ENCODE measurements at places on chromosomes 4 and X.
A peak's percentile ranks its signal among the peaks of the same experiment; 100 is the strongest.

DNA sequence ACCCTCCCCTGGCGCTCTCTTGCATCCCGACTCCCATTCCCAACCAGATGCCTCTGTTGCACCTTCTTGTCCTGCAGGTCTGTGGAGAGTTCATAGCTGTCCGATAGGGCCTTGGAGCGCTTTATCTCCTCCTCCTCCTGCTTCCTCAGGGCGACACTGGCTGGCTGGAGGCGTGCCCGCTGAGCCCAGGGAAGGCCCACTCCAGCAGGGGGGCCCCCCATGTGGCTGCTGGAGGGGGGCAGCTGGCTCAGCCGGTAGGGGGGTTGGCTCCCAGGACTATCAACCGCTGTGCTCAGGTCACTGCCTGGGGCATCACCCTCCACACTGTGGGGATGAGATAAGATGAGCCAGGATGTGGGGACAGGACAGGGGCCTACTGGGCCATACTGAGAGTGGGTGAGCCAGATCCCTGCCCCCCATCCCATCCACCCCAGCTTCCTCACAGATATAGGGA, 25.6 kb downstream of the IQSEC2 start:
- no peak for DNase-seq

- DNase-seq = no peak
Measured at GRCh38 chr4:179145746-179146525, 1703.7 kb upstream of the AGA start.

- no peak for DNase-seq
Measured at GRCh38 chr4:110064934-110065333, 133.5 kb downstream of the ELOVL6 start.

DNA sequence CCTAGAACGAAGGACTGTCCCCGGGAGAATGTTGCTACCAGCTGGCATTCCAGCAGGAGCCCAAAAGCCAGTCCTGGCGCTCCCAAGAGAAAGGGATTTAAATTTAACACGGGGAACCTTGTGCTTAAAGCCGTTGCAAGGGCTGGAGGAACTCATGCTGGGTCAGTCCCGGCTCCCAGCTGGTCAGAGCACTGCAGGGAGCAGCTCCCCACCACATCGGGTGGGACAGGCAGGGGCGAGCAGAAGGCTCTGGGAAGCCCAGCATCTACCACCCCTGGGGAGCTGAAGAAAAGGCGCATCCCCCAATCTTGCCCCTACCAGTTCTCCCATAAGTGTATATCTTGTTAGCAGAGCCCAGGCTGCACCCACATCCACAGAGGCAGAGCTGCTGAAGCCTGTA, 15.7 kb downstream of the CFAP99 start:
- DNase-seq = no peak

- DNase-seq = no peak
Measured at GRCh38 chrX:118551426-118551825, 55.8 kb downstream of the DOCK11 start.

GRCh38 chr4:40325406-40326019, 9.6 kb upstream of the CHRNA9 start:
- no peak for DNase-seq

GRCh38 chr4:29259556-29259955, 1460.6 kb upstream of the PCDH7 start:
- no peak for DNase-seq

- DNase-seq = peak; percentile 61
Measured at GRCh38 chr4:153345012-153345981, 809 bp downstream of the MND1 start.

- no peak for DNase-seq
Measured at GRCh38 chr4:113472864-113473263, 288.7 kb downstream of the CAMK2D start.

GRCh38 chr4:47721892-47722575, 115.8 kb downstream of the CORIN start:
- no peak for DNase-seq

GRCh38 chr4:87030755-87031441, 96.1 kb downstream of the AFF1 start:
- DNase-seq = no peak

- no peak for DNase-seq
Measured at GRCh38 chrX:123851079-123851478, 8.8 kb upstream of the XIAP start.

DNA sequence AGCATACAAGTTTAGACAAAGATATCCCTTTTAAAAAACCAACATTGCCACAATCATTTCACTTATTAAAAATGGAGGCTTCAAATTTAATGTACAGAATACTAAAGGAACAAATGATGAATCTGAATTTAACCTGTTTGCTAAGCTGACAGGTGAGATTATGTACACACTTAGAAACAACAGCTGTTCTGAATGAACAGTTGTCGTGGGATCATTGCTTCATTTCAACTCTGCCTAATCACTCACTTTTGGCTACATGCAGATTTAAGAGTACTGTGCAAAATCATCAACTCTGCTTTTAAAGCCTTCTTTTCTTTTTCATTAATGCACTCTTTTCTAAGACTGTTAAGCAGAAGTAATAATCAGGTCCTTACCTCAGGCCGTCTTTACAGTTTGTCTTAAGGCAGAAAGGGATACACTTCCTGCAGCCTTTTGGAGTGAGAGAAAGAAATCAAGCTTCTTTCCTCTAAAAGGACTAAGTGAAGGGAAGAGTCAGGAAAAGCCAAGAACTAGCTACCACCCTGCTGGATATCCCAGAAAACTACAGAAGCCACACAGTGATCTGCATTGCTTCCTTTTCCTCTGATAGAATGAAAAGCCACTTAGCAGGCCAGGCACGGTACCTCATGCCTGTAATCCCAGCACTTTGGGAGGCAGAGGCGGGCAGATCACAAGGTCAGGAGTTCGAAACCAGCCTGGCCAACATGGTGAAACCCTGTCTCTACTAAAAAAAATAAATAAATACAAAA, 54.7 kb upstream of the NPNT start:
- DNase-seq = no peak

GRCh38 chr4:38333219-38333618, 330.8 kb upstream of the KLF3 start:
- DNase-seq = no peak

DNA sequence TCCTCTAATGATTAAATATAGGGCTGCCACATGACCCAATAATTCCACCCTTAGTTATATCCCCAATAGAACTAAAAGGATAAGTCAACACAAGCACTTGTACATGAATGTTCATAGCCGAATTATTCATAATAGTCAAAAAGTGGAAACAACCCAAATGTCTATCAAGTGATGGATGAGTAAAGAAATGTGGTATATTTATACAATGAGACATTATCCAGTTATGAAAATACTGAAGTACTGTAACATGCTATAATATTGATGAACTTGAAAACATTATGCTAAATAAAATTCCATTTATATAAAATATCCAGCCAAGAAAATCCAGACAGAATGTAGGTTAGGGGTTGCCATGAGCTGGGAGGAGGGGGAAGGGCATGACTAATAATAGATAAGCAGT, 436.7 kb upstream of the AADAT start:
- no peak for DNase-seq

GRCh38 chr4:26360864-26361263, 40.0 kb downstream of the RBPJ start:
- no peak for DNase-seq

- peak; percentile 20 for DNase-seq
Measured at GRCh38 chrX:17767734-17768133, 30.4 kb downstream of the SCML1 start.

- DNase-seq = no peak
Measured at GRCh38 chrX:55867181-55867651, 149.7 kb downstream of the RRAGB start.

DNA sequence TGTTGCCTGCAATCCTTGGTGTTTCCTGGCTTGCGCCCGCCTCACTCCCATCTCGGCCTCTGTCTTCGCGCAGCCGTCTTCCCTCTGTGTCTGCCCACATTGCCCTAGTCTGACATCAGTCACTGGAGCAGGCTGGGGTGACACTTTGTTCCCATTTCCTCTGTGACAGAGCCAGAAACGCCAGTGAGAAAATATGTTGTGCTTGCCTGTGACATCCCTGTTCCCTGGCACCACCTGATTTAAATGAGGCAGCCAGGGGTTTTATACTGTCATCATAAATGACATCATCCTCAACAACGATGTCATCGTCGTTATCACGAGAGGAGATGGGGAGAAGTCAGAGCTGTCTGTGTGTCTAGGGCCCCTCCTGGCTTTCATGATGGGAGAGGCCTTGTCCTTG, 29.1 kb downstream of the ZNF185 start:
- no peak for DNase-seq
